ENCODE measurements at places on chromosomes 7 and 10.

DNA sequence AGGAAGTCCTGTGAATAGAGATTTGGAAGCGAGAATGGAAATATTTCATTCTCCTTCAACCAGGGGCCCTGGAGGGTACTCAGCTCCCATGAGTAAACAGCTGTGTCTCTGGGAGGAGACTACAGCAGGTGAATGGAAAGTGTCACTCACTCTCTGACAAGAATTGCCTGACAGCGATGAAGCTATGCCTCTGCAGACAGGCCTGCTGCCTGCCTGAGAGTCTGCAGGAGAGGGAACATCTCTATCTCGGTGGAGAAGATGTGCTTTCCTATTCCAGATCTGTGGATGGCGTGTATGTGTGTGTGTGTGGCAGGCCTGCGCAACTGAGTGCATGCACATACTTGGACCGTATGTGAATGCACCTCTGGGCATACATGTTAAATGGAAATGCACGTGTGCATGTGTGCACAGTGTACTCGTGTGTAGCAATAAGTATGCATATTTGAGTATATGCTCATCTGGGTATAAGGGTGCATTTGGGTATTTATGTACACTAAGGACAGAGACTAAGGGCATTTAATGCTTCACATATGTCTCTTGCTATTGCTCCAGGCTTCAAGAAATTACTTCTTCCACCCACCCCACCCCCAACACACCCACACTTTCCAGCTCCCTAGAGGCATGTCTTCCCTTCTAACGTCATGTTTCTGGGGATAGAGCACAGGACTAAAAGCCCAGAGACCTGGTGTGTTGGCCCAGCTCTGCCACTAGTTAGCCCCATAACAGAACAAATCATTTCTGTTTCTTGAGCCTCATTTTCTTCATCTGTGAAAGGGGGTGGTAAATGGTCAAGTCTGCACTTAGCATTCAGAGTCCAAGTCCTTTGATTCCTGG, 4.6 kb upstream of the ADCYAP1R1 start:
- DNase-seq, result no peak
- no peaks in the 10 kb centered on the region for H3K4me1 ChIP-seq
- no peak overlapping the region for H3K4me3 ChIP-seq
- no peak overlapping the region for H3K27ac ChIP-seq
- peaks cover 56% of the 10 kb centered on the region for H3K27me3 ChIP-seq

DNA sequence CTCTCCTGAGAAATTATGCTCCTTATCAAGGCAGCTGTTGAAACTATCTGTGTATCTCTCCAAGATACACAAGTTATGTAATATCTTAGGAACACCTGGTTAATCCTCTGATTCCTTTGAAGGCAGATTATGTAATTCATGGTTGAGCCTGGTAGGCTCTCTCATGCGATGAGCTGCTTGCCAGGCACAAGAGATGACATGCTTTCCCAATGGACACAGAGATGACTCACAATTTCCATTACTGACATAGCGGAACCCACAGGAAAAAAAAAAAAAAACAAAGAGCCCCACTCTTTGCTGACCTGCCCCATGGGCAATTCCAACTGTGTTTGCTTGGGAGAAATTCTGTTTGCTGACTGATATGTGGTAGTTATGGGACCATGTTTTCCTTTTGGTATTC, 736.4 kb upstream of the PHF14 start:
- no peaks in the 10 kb centered on the region for H3K4me1 ChIP-seq
- no peaks in the 10 kb centered on the region for H3K27me3 ChIP-seq
- no peak overlapping the region for H3K4me3 ChIP-seq
- DNase-seq, result no peak
- H3K27ac ChIP-seq, result no peak overlapping the region
- H3K36me3 ChIP-seq, result no peaks in the 10 kb centered on the region

GRCh38 chr7:5599543-5600200, 176.0 kb upstream of the TNRC18 start:
- no peak overlapping the region for H3K27ac ChIP-seq
- H3K36me3 ChIP-seq, result peaks cover 7% of the 10 kb centered on the region
- DNase-seq, result no peak

DNA sequence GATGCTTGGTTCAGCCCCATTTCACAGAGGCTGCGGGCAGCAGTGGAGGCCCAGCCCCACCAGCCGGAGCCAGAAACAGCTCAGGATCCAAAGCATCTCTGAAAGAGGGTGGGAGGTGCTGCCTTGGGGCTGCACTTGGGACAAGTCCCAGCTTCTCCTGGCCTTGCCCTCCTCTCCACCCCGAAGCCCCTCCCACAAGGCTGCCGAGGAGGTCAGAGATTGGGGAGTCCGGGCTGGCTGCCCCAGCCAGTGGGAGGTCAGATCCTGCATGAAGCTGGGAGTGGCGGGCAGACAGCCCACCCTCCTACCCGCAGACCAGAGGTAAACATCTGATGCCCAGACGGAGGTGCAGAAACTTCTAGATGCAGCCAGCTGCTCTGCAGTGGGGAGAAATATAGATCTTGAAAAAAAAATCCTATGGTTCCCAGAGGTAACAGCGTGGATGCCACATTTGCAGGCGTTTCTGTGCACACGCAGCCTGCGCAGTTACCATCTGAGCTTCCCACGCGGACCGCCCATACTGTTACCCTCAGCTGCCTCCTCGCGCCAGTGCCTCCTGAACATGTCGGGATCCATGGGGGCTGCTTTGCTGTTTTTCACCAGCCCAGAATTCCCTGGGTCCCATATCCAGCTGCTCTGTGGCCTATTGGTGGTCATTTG, 36.9 kb upstream of the GNA12 start:
- no peak for DNase-seq
- no peak overlapping the region for H3K27ac ChIP-seq
- no peaks in the 10 kb centered on the region for H3K4me1 ChIP-seq
- no peaks in the 10 kb centered on the region for H3K36me3 ChIP-seq

DNA sequence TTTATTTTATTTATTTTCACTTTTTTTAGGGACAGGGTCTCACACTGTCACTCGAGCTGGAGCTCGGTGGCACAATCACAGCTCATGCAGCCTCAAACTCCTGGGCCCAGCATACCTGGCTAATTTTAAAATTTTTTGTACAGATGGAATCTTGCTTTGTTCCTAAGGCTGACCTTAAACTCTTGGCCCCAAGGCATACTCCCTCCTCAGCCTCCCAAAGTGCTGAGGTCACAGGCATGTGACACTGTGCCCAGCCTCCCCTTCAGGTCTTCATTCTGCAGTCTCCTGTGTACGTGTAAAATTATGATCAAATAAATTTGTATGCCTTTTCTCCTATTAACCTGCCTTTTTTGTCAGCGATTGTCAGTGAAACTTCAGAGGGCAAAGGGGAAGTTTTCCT, 17.8 kb upstream of the TCTN3 start:
- no peaks in the 10 kb centered on the region for H3K36me3 ChIP-seq
- DNase-seq, result no peak
- H3K4me3 ChIP-seq, result no peak overlapping the region
- H3K4me1 ChIP-seq, result peaks cover 6% of the 10 kb centered on the region

- H3K4me1 ChIP-seq, result no peaks in the 10 kb centered on the region
- no peak overlapping the region for H3K4me3 ChIP-seq
- no peak for DNase-seq
- H3K36me3 ChIP-seq, result no peaks in the 10 kb centered on the region
- H3K27ac ChIP-seq, result no peak overlapping the region
- H3K27me3 ChIP-seq, result no peaks in the 10 kb centered on the region
These were observed 145.3 kb downstream of the RPS24 start for GRCh38 chr10:78178940-78179339.

- H3K27ac ChIP-seq, result no peak overlapping the region
- H3K27me3 ChIP-seq, result peaks cover 36% of the 10 kb centered on the region
- H3K4me3 ChIP-seq, result no peak overlapping the region
- no peak for DNase-seq
- H3K4me1 ChIP-seq, result no peaks in the 10 kb centered on the region
- no peaks in the 10 kb centered on the region for H3K36me3 ChIP-seq
These were observed 18.7 kb upstream of the PPP2R2D start for GRCh38 chr10:131882151-131882550.

GRCh38 chr7:48305661-48306060, 134.4 kb downstream of the ABCA13 start:
- no peaks in the 10 kb centered on the region for H3K4me1 ChIP-seq
- H3K4me3 ChIP-seq, result no peak overlapping the region
- peaks cover 25% of the 10 kb centered on the region for H3K36me3 ChIP-seq
- H3K27ac ChIP-seq, result no peak overlapping the region
- H3K27me3 ChIP-seq, result no peaks in the 10 kb centered on the region
- no peak for DNase-seq

- no peaks in the 10 kb centered on the region for H3K36me3 ChIP-seq
- H3K27ac ChIP-seq, result no peak overlapping the region
- no peak overlapping the region for H3K4me3 ChIP-seq
These were observed 143.7 kb upstream of the RNF32 start for GRCh38 chr7:156496865-156497264.

DNA sequence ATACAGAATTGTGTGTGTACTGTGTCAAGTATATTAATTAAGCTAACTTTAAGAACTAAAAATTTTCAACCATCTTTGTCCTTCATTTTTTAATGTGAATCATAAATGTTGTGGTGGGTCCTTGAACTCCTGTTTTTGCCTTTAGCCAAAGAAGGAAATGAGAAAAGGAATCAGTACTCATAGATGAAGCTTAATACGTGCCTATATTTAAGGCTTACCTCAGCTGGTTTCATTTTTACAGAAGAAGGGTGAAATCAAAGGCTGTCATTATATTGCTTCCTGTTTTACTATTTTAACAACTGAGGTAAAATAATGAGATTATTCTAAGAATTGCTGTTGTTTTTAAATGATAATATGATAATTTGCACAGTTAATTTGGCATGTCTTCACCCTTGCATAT, 6.3 kb upstream of the SNX13 start:
- H3K36me3 ChIP-seq, result no peaks in the 10 kb centered on the region
- H3K4me3 ChIP-seq, result no peak overlapping the region
- H3K4me1 ChIP-seq, result no peaks in the 10 kb centered on the region
- no peak overlapping the region for H3K27ac ChIP-seq
- no peak for DNase-seq

DNA sequence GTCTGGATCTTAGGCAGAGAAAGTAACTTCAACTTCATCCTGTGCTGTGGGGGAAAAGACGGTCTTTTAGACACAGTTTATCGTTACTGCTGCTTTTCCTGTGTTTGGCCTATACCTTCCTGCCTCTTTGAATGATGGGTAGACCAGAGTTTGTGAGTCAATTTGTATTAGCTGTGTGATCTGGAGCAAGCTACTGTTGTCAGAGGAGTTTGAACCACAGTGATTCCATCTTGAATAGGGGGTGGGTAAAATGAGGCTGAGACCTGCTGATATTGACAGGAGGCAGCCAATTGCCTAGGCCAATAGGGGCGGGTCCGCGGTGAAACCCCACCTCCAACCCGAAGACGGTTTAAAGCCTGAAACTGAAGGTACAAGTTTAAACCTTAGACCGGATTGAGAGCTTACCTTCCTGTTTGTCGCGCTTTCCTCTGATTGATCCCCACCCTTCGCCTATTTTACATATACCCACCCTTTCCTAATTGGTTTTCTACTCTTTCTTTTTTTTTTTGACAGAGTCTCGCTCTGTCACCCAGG, 35.8 kb upstream of the EIF4H start:
- H3K27me3 ChIP-seq, result no peaks in the 10 kb centered on the region
- H3K36me3 ChIP-seq, result no peaks in the 10 kb centered on the region
- peaks cover 10% of the 10 kb centered on the region for H3K4me1 ChIP-seq
- no peak overlapping the region for H3K4me3 ChIP-seq
- DNase-seq, result no peak

DNA sequence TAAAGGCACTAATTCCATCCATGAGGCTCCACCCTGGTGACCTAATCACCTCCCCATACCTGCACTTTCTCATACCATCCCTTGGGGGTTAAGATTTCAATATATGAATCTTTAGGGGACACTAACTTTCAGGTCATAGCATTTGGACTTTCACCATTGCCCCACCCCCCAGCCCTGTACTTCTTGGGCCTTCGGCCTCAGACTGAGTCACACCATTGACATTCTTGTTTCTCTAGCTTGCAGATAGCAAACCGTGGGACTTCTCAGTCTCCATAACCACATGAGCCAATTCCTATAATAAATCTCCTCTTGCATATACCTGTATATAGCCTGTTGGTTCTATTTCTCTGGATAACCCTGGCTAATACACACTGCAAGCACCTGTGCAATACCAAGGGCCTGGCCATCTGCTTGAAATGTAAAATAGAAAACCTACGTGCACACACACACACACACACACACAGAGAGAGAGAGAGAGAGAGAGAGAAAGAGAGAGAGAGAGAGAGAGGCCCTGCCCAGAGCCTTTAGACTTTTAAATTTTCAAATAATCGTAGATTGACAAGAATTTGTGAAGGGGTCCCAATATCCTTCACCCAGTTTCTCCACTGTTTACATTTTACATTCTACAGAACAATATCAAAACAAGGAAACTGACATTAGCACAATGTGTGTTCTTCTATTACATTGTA, 25.3 kb downstream of the ANXA8 start:
- H3K4me3 ChIP-seq, result no peak overlapping the region
- no peaks in the 10 kb centered on the region for H3K36me3 ChIP-seq
- no peaks in the 10 kb centered on the region for H3K27me3 ChIP-seq
- H3K27ac ChIP-seq, result no peak overlapping the region

GRCh38 chr10:125060026-125060425, 100.3 kb downstream of the CTBP2 start:
- H3K4me1 ChIP-seq, result peaks cover 64% of the 10 kb centered on the region
- no peaks in the 10 kb centered on the region for H3K36me3 ChIP-seq
- H3K4me3 ChIP-seq, result no peak overlapping the region

DNA sequence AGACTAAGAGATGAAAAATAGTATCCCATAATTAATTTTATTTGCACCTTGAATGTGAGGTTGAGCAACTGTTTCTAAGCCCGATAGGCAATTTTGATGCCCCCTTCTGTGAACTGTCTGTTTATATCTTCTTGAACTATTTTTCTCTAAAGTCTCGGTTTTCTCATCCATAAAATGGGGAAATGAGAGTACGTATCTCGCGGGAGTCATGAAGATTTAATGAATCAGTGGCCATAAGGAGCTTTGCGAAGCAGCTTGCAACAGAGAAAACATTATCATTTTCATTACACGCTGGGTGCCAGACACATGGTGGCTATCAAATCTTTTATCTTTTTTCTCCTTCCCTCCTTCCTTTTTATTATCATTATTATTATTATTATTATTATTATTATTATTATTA, 108.1 kb upstream of the CARD11 start:
- no peak overlapping the region for H3K4me3 ChIP-seq
- no peaks in the 10 kb centered on the region for H3K36me3 ChIP-seq
- peaks cover 38% of the 10 kb centered on the region for H3K27me3 ChIP-seq
- no peak for DNase-seq

DNA sequence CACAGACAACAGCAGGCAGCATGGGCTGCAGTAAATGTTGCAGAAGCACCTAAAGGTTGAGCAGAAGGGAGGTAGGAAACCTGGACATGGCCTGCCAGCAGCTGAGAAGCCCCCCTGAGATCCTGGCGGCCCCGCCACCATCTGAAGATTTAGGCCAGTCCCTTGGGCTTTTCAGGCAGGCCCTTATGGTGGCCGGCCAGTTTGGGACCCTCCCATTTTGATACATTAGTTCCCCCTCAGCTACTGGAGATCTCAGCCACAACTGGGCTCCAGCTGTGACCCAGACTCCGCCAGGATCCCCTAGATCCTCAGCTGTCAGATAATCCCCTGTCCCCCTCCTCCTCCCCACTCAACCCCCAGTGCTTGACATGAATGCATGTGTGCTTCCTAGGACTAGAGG, 34.4 kb downstream of the ZNF783 start:
- H3K36me3 ChIP-seq, result peaks cover 20% of the 10 kb centered on the region
- H3K4me1 ChIP-seq, result no peaks in the 10 kb centered on the region
- no peak overlapping the region for H3K27ac ChIP-seq
- H3K4me3 ChIP-seq, result no peak overlapping the region
- H3K27me3 ChIP-seq, result no peaks in the 10 kb centered on the region
- DNase-seq, result no peak

GRCh38 chr10:106795619-106796018, 368.9 kb downstream of the SORCS1 start:
- peak; percentile 50 for DNase-seq
- H3K27ac ChIP-seq, result no peak overlapping the region
- H3K4me1 ChIP-seq, result no peaks in the 10 kb centered on the region
- no peaks in the 10 kb centered on the region for H3K36me3 ChIP-seq
- H3K4me3 ChIP-seq, result no peak overlapping the region

Measured in left lung (tissue), 14 donors.